ENCODE measurements at places on chromosomes 5 and 9. TPM values are rescaled to one million over a fixed set of nuclear protein-coding genes. Genes with fewer than 3 reads are reported as not detected.

Gene C7
- not detected for total RNA-seq

Gene PCDHA10
- total RNA-seq = not detected

Gene PRDM9
- not detected for total RNA-seq

Gene F2R
- 35.0 TPM for total RNA-seq

Gene SYNPO
- total RNA-seq = 0.08 TPM

DNA sequence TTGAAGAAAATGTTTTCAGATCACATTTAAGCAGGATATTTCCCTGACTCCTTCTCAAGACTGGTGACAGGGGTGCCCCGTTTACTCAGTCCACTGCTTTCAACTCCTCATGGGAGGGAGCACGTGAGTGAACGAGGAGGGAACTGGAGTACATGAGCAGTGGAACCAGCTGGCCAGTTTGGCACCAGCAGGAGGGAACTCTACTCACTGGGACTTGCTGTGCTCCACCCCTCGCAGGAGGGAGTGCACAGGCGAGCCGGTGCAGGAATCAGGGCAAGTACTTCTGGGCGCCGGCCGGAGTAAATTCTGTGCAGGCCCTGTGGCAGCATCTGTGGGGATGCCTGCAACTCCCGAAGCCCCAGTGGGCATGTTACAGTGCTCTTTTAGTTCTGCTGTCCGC, 1941.1 kb upstream of the C9orf72 start:
- DNase-seq = no peak

GRCh38 chr9:127395497-127396252, 1.3 kb upstream of the SLC2A8 start:
- no peak for DNase-seq

GRCh38 chr9:34451135-34451534, 7.2 kb downstream of the FAM219A start:
- no peak for DNase-seq

DNA sequence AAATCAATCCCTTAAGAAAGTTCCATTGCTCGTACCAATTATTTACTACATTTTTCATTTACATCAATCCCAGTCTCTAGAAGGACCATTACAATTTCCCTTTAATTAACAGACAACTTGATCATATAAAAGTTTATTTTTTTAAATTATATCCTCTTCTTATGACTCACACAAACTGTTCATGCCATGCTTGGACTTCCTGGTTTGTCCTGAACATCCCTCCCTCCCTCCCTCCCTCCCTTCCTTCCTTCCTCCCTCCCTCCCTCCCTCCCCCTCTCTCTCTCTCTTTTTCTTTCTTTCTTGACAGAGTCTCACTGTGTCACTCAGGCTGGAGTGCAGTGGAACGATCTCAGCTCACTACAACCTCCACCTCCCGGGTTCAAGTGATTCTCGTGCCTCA, 11.6 kb upstream of the CLTB start:
- no peak for DNase-seq

DNA sequence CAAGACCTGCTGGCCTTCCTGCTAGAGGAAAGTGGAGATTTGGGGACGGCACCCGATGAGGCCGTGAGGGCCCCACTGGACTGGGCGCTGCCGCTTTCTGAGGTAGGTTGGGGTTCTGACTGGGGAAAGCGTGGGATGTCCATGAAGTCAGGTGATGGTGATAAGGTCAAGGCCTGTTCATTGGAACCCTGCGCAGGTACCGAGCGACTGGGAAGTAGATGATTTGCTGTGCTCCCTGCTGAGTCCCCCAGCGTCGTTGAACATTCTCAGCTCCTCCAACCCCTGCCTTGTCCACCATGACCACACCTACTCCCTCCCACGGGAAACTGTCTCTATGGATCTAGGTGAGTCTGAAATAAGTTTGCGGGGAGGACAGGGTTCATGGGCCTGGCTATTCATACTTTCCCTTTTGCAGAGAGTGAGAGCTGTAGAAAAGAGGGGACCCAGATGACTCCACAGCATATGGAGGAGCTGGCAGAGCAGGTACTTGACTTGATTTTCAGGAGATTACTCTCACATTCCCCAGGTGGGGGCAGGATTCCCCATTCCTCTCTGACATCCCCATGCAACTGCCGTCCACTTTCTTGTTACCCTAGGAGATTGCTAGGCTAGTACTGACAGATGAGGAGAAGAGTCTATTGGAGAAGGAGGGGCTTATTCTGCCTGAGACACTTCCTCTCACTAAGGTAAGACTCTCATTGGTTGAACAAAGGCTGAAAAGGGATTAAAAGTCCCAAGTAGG, 505 bp downstream of the CREB3 start:
- no peak for DNase-seq

DNA sequence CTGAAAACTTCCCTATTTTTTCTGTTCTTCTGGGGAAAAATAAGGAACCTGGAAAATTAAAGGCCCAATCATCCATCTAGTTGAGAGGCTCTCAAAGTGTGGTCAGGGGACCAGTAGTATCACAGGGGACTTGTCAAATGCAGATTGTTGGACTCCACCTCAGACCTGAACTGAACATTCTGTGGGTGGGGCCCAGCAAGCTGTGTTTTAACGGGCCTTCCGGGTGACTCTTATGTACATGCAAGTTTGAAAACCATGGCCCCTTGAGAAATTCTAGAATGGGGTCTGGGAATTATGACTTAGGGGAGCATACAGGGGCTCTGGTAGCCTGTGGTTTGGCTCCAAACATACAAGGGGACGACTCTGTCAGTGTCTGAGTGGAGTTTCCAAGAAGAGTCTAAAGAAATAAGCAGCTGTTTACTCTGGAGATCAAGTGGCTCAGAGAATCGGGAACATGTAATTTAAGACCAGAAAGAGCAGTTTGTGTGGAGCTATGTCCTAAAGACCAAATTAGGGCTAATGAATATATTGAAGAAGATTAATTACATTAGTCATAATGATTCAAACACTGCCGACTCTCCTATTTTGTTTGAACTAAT, 177.4 kb downstream of the SLC28A3 start:
- DNase-seq = no peak

- DNase-seq = no peak
Measured at GRCh38 chr5:109329333-109330237, 80.2 kb downstream of the PJA2 start.

DNA sequence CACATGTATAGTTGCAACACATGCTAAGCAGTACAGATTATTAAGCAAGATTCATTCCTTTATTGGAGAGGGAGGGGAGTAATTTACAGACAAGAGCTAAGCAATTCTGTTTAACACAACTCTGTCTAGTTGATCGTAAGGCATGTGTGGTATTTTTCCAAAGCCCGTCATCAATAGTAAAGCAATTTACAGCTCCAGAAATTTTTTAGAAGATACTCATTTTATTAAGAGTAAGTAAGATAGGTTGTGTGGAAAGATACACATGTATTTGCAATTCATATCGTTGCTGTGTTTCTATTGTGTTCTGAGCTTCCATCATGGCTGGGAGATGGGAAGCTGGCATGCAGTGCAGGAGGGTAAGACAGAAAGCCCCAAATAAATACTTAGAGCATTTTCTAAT, 289.2 kb upstream of the TMEM161B start:
- no peak for DNase-seq

GRCh38 chr5:151772029-151772845, 483 bp downstream of the G3BP1 start:
- peak; percentile 57 for DNase-seq

- DNase-seq = no peak
Measured at GRCh38 chr5:93431250-93431649, 149.8 kb downstream of the NR2F1-AS1 start.

DNA sequence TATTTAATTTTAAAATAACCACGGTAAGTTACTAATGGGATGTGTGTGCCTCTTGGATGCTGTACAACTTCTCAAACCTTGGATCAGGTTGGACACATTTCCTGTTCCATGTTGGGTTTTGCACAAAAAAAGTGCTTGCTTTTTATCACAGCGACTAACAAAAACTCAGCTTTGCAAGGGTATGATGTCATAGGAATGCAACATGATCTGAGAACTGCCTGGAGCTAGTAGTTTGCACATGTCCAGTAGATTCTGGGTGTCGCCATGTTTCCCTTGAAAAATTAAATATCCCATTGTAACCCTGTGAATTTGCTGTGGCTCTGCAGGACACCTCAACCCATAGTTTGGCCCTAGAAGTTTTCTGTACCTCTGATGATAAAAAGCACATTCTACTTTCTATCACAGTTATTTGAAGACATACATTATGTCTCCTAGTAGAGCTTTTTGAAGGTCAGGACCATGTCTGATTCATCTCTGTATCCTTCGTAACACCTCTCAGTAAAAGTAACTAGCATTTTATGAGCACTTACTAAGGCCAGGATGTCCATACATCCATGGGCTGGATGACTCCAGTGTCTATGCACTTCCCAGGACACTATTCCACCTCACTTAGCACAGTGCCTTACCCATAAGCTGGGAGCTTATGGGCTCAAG, 11.5 kb upstream of the FRMPD1 start:
- DNase-seq = no peak

DNA sequence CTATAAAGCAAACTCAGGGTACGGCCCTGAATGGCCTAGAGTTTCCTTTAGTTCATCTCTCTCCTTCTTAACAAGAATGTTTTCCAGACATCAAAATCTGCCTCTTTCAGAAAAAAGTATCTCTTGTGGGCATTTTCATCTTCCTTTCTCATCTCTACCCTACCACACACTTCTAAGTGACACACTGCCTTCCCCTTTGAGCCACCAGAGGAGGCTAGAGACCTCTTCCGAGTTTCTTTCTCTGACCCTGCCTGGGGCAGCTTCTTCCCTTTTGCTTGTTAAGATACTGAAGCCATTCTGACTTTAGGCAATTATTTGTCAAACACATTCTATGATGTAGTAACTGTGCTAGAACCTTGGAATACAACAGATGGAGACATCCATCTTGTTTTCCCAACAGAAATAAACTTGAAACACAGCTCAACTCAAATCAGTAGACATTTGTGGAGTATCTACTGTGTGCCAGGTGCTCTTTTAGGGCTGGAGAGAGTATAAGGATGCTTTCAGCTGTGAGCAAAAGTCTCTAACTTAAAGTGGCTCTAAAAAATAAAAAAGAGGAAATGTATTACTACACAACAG, 8.6 kb upstream of the SV2C start:
- DNase-seq = peak; percentile 37

DNA sequence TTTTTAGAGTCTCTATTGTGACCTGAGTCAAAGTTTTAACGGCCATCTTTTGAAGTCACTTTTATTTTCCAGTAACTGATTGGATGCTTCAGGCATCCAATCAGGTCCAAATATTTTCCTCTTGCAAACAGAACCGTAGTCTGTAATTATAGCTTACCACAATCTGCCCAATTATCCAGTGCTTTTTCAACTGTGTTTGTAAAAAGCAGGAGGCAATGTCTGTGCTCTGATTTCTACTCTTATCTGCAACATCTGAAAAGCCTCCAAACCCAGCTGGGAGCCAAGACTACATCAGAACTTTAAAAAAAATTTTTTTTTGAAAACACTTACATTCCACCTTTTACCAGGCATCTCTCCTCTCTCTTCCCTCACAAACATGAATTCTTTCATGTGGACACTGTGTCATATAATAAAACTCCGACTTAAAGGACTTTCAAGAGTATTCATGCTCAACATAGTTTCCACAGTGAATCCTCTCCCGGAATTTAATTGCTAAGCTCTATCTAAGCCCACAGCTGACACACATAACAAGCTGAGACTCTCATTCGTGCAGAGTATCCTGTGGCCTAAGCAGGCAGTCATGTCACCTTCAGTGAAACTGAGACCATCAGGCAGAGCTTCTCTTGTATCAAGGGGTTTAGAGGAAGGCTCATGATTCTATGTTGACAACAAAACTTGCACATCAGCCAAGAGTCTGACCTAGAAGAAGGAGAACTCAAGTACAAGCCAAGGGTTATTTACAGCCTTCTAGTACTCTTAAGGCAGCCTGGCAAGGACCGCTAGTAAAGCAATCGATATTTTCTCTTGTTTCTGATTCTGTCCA, 272.7 kb downstream of the TLE1 start:
- DNase-seq = no peak

DNA sequence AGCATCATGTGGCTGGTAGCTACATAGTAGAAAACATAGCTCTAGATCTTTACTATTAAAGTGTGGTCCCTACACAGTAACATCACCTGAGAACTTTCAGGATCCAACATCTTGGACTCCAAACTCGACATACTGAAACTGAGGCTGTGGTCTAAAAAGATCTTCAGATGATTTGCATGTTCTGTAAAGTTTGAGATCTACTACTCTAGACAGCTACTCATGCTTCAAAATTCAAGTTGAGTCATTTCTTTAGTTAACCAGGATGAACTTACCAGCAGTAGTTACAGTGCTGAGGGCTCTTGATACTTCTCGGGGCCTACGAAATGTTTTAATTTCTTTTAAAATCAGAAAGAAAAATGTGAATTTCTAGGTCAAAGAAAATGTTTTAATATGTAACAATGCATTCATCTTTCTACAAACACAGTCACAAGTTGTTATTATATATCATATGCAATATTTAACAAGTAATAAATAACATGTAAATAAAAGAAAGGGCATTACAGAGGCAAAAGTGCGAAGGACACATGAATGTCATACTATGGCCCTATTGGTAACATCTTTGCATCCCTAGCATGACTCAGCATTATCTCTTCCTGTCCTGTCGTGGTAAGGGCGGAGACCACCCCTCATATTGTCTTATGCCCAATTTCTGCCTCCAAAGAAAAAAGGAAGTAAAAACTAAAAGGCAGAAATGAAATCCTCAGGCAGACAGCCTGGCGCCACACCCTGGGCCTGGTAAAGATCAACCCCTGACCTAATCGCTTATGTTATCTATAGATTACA, 563.9 kb upstream of the TLE4 start:
- no peak for DNase-seq

DNA sequence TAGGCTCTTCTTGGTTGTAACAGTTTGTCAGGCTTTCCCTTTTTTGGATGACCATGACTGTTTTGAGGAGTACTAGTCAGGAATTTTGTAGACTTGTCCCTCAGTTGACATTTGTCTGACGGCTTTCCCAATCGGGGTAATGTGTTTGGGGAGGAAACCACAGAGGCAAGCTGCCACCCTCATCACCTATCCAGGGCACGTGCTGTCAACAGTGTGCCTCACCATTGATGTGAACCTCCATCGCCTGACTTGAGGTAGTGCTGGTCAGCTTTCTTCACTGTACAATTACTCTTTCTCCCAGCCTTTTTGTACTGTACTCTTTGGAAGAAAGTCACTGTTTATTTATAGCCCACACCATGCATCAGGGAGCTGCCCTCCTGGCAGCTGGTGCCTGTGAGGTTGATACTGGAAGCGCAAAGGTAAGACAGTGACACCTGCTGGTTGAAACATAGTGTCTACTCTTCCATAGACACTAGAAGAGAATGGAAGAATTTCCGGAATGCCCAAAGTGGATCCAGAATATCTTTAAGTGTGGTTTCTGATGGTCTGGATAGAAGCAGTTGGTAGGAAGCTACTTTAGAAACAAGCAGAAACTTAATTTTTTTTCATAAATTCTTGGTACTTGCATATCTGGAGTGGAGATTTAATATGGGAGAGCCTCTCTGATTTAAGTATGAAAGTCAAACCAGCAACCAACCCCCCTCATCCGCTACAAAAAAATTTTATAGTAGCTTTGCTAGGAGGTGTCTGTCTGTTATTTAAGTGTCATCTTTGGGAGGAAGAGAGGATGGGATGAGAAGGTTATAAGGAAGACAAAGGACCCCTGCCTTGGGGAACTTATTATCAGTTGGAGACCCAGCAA, 69.3 kb downstream of the SNX30 start:
- DNase-seq = no peak

- DNase-seq = no peak
Measured at GRCh38 chr9:131282688-131283422, 6.5 kb upstream of the FAM78A start.

- DNase-seq = no peak
Measured at GRCh38 chr5:22567983-22568382, 285.2 kb downstream of the CDH12 start.
